ENCODE measurements at places on chromosomes 3 and 15.
A peak's percentile ranks its signal among the peaks of the same experiment; 100 is the strongest.

DNA sequence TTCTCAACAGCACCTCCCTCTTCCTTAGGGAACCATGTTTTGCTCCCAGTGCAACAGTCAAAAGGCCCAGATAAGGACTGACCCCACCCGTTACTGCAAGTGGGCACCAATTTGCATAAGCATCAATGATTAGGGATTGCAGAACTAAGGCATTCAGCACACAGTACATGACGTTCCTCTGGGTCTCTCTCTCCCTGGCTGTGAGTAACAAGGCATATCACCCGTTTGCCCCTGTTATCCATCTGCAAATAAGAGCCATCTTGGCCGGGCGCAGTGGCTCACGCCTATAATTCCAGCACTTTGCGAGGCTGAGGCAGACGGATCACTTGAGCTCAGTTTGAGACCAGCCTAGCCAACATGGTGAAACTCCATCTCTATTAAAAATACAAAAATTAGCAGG lies 18.8 kb downstream of the MAGI1 start:
- H3K4me3 ChIP-seq, result no peak overlapping the region
- no peak for DNase-seq
- H3K27me3 ChIP-seq, result no peaks in the 10 kb centered on the region

DNA sequence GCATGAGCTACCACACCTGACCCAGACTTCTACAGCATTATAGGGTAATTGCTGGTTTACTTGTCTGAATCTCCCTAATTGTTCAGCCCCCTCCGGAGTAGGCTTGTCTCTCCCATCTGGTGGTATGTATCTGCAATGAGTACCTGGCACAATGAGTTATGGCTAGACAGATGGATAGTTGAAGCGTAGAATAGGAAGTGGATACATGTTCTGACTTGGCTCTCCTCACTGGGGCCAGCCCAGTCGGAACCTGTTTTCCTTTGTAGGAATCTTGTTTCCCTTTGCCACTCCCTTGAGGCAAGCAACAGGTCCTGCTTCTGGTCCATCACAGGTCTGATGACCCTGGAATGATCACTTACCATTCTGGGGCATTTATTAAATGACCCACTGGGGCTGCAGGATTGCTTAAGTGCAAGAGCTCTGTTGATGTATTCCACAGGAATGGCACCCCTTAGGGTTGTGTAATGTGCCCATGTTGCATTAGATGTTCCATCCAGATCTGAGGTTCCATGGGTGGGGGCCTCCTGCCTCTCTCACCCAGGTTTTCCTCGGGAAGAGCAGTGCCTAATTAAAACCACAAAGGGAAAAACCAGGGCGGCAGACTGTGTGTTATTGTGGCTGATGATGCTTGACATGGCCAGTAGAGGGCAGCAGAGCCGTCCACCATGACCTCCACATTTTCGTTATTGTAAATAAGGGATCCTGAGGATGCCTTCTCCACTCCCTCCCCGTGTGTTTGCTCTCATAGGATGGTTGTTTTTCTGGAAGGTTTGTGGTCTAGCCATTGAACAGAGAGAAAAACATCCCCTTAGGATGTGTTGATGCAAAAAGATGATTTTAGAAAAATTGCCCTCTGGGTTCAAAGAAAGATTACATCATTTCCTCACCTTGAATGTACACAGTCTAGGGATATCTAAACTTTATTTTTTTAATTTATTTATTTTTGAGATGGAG lies 58.0 kb downstream of the CMTM8 start:
- H3K27ac ChIP-seq, result no peak overlapping the region
- peaks cover 5% of the 10 kb centered on the region for H3K4me1 ChIP-seq
- DNase-seq, result peak; percentile 45
- H3K27me3 ChIP-seq, result no peaks in the 10 kb centered on the region
- no peaks in the 10 kb centered on the region for H3K36me3 ChIP-seq

- H3K27me3 ChIP-seq, result no peaks in the 10 kb centered on the region
- no peaks in the 10 kb centered on the region for H3K36me3 ChIP-seq
- H3K4me1 ChIP-seq, result peaks cover 60% of the 10 kb centered on the region
- peak overlapping the region; percentile 94 for H3K4me3 ChIP-seq
- H3K27ac ChIP-seq, result peak overlapping the region; percentile 98
These were observed 1.4 kb upstream of the BHLHE40 start for GRCh38 chr3:4977853-4978203.

DNA sequence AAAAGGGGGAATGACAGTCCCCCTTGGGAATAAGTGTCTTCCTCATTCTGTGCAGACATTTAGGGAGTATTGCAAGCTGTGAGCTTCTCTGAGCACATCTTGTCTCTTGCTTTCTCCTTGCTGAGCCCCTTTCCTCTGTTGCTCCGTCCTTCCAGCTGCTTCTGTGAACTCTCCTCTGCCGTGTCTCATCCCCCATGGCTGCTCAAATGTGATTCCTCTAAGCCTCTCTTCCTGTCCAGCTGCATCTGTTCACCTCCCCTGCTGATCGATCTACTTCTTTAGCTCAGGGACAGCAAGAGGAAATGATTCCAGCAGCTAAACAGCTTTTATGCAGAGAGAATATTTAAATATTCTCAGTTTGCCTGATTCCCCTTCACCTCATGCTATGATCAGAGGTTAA lies 328.0 kb upstream of the DNAJC19 start:
- H3K4me3 ChIP-seq, result no peak overlapping the region
- H3K27me3 ChIP-seq, result no peaks in the 10 kb centered on the region
- DNase-seq, result no peak
- no peaks in the 10 kb centered on the region for H3K36me3 ChIP-seq
- H3K4me1 ChIP-seq, result no peaks in the 10 kb centered on the region

GRCh38 chr15:80561500-80561899 lies 133.6 kb upstream of the ABHD17C start:
- no peak for DNase-seq
- H3K4me1 ChIP-seq, result no peaks in the 10 kb centered on the region
- H3K27me3 ChIP-seq, result peaks cover 22% of the 10 kb centered on the region
- H3K4me3 ChIP-seq, result no peak overlapping the region
- H3K36me3 ChIP-seq, result no peaks in the 10 kb centered on the region

DNA sequence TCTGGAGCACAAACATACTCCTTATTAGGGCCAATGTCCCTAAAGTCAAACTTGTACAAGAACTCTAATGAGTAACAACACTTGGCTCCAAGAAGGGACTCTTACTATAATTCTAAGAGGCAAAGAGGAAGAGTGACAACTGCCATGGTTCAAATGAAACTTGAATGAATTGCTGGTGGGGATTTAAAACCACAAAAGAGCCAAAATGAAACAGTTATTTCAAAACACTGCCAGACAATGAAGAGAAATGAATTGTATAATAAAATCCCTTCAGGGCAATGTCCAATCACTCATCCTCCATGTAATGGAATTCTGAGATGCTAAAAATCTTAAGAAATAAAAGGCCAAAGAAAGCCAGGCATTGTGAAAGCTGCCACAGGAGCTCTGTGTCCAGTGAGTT lies 14.2 kb downstream of the THRB start:
- no peak overlapping the region for H3K4me3 ChIP-seq
- peaks cover 4% of the 10 kb centered on the region for H3K27me3 ChIP-seq
- peaks cover 7% of the 10 kb centered on the region for H3K36me3 ChIP-seq

GRCh38 chr3:156658732-156659090 lies 15.7 kb upstream of the TIPARP start:
- H3K36me3 ChIP-seq, result no peaks in the 10 kb centered on the region
- no peak overlapping the region for H3K27ac ChIP-seq
- no peak overlapping the region for H3K4me3 ChIP-seq
- DNase-seq, result no peak
- peaks cover 24% of the 10 kb centered on the region for H3K4me1 ChIP-seq

DNA sequence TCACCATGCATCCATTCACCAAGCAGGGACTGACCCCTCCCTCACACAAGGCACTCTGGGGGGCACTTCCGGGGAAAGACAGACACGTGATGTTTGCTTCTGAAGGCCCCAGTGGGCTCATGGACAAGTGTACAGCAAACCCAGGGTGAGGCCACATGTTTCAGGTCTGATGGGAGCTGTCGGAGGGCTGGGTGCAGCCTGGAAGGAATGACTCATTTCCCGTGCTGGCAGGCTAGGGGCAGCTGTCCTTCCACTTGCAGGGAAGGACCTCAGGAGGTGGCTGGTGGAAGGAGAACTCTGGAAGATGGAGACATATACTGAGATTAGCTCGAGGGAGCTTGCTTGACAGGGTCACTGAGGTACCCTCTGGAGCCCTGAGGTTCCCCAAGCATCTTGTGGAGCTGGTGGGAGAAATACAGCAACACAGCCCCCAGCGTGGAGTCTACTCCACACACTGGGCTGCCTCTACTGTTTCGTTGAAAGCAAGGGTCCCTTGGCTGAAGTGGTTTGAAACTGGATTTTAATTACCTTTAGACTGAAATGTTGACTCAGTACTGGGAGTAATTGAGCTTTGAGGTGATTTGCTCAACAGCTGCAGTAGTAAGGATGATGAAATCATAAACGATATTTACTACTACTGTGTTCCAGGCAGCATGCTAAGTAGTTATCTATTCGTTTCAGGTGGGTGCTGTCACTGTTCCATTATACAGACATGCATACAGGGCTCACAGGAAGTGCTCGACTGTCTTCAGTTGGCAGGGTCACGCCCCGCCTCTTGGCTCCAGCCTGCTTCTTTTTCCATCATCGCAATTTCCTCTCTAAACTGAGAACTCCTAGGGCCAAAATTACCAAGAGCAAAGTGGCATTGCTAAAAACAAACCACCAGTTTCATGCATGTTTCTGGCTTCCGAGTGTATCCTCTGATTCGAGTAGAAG lies 230.4 kb downstream of the ADAMTS17 start:
- H3K27ac ChIP-seq, result no peak overlapping the region
- peaks cover 3% of the 10 kb centered on the region for H3K4me1 ChIP-seq
- no peak overlapping the region for H3K4me3 ChIP-seq
- no peaks in the 10 kb centered on the region for H3K36me3 ChIP-seq
- no peak for DNase-seq
- peaks cover 5% of the 10 kb centered on the region for H3K27me3 ChIP-seq

DNA sequence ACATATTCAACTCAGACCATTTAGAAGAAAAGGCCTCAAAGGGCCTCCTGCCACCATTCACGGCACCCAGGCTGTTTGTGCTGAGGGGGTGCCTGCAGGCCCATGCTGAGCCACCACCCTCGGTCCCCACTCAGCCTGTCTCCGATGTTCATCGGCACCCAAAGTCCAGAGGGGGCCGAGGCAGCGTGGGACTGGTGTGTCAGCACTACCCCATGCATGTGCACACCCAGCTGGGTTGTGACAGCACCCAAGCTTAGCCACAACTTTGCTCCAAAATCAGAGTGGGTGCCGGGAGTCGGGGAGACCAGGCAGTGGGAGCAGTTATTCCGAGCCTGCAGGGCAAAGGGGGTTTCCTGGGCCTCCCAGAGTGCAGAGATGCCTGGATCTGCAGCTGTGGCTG lies 508.5 kb upstream of the ZNF717 start:
- H3K4me1 ChIP-seq, result no peaks in the 10 kb centered on the region
- H3K4me3 ChIP-seq, result no peak overlapping the region
- H3K27ac ChIP-seq, result no peak overlapping the region
- no peaks in the 10 kb centered on the region for H3K27me3 ChIP-seq

DNA sequence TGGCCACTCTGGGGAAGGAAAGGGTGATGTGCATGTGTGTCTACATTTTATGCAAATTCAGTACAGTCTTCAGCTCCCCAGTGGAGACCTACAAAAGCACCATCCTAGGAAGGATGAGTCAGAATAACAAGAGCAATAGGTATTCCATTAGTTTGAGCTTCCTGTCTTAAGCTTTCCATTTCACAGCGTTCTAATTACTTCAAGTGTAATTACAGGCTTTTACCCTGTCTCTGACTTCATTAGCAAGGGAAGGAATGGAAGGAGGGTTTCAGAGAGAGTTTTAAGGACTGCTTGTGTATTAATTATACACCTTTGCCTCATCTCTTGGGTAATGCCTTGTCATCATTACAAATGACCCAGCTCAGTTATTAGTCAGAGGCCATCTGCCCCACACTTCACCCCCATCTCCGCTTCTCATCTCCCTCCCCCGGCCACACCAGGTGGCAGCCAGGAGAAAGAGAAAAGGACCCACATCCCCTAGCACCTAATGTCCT lies 202.8 kb upstream of the MRPL3 start:
- no peak overlapping the region for H3K4me3 ChIP-seq
- H3K36me3 ChIP-seq, result no peaks in the 10 kb centered on the region
- H3K4me1 ChIP-seq, result no peaks in the 10 kb centered on the region
- H3K27ac ChIP-seq, result no peak overlapping the region
- no peak for DNase-seq
- no peaks in the 10 kb centered on the region for H3K27me3 ChIP-seq

- no peak overlapping the region for H3K4me3 ChIP-seq
- peaks cover 21% of the 10 kb centered on the region for H3K27me3 ChIP-seq
- H3K27ac ChIP-seq, result no peak overlapping the region
- no peak for DNase-seq
- H3K36me3 ChIP-seq, result no peaks in the 10 kb centered on the region
These were observed 74.9 kb upstream of the CHRNB4 start for GRCh38 chr15:78715930-78716329.

GRCh38 chr3:141939759-141940158 lies 63.3 kb downstream of the ATP1B3 start:
- H3K27me3 ChIP-seq, result no peaks in the 10 kb centered on the region
- peak overlapping the region; percentile 27 for H3K27ac ChIP-seq
- no peak overlapping the region for H3K4me3 ChIP-seq
- H3K4me1 ChIP-seq, result peaks cover 13% of the 10 kb centered on the region
- H3K36me3 ChIP-seq, result no peaks in the 10 kb centered on the region

DNA sequence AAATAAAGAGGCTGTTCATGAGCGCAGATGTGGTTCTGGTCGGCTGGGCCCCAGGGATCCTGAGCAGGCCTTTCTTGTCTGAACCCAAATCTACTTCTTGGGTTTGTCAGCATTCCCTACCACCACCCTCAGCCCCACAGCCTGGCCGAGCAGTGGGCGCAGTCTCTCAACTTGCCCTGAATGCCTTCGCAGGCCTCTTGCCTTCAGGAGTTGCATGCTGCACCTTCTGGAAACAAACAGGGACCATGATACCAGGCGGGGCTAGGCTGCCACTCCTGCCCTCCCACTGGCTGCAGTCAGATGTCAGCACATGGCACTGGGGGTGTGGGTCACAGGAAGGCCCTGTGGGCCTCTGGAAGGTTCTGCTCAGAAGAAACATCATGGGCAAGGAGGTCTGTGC lies 13.2 kb upstream of the C15orf39 start:
- DNase-seq, result no peak
- H3K4me3 ChIP-seq, result no peak overlapping the region
- H3K4me1 ChIP-seq, result no peaks in the 10 kb centered on the region

DNA sequence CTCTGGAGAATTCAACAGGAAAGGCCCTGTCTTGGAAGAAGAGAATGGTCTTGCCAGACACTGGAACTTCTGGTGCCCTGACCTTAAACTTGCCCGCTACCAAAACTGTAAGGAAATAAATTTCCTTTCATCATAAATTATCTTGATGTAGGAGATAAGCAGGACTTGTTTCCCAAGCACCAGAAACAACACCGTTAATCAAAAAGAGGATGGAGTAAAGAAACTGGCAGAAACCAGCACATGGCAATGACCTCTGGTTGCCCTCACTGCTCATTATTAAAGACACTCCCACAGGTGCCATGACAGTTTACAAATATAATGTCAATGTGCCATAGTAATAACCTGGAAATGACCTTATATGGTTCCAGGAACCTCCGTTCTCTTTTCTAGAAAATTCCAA lies 426.1 kb downstream of the EDEM1 start:
- no peak overlapping the region for H3K27ac ChIP-seq
- peaks cover 14% of the 10 kb centered on the region for H3K27me3 ChIP-seq
- no peaks in the 10 kb centered on the region for H3K36me3 ChIP-seq
- H3K4me1 ChIP-seq, result no peaks in the 10 kb centered on the region
- no peak overlapping the region for H3K4me3 ChIP-seq
